Right renal cortex interstitium (tissue), 3 donors: ENCODE measurements at places on chromosomes 1 and 21. TPM values are rescaled to one million over a fixed set of nuclear protein-coding genes. Genes with fewer than 3 reads are reported as not detected.

The SPATA46 gene
- polyA plus RNA-seq: 0.51 TPM

GRCh38 chr1:165137551-165138316 lies 218.8 kb downstream of the LMX1A start:
- no peak for DNase-seq

The KIAA0040 gene
- 16.3 TPM for polyA plus RNA-seq

The SH2D5 gene
- 0.64 TPM for polyA plus RNA-seq

DNA sequence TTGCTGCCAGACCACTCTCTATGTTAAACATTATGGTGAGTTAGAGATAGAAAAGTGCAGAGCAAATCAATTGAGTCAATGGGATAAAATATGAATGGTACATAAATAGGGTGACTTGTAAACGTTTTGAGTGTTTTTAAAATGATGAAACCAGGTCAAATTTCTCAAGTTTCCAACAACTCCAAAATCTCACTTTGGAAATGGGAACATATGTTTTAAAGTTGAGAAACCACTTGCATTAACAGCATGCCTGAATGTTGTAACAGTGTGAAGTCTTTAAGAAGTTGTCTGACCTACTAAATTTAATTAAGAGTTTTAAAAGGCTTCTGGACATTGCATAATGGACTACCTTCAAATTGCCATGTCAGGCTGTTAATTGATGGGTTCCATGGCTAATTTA lies 33.6 kb upstream of the RAVER2 start:
- no peak for DNase-seq

The SPRR2G gene
- polyA plus RNA-seq: not detected

The FMN2 gene
- 7.1 TPM for polyA plus RNA-seq

GRCh38 chr21:33022828-33023573 lies 2.7 kb upstream of the OLIG2 start:
- no peak for DNase-seq
